ENCODE measurements at places on chromosomes 4 and X.

DNA sequence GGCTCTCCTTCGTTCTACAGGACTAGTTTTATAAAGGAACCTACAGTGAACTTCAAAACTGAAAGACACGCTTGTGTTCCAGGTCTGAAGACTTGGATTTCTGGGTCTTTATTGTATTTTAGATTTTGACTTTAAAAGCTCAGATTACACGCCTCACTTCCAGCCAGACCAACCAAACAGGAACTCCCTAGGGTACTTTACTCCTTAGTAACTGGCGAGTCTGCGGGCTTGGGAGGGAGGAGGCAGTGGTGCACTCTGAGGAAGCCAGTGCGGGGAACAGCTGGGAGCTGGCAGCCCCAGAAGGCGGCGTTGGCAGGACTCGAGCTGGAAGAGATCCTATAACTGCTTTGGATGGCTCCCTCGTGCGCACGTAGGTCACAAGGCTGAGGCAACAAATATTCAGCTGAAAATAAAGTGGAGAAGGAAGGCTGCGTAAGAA is 391 bp upstream of the PHKA1 start:
- DNase-seq, result peak; percentile 11

GRCh38 chr4:95939141-95939540 is 99.2 kb downstream of the PDHA2 start:
- no peak for DNase-seq

GRCh38 chrX:115588179-115588578 is 27.2 kb downstream of the PLS3 start:
- DNase-seq, result no peak

- peak; percentile 11 for DNase-seq
These were observed 186.5 kb downstream of the MSL3 start for GRCh38 chrX:11944501-11944900.

DNA sequence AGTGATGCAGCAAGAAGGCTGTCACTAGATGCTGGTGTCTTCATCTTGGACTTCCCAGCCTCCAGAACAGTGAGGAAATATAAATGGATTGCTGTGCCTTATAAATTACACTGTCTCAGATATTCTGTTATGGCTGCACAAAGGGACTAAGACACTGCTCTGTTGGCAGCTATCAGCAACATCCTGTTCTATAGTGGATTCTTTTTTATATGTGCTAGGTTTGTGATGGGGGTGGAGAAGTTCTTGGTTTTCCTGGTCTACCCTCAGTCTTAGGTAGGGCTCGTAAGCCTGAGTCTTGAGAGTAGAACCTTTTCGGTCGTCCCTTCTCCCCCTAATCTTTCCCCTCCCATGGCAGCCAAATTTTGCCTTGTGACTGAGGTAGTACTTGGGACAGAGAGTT is 17.3 kb downstream of the STIM2 start:
- DNase-seq, result no peak

DNA sequence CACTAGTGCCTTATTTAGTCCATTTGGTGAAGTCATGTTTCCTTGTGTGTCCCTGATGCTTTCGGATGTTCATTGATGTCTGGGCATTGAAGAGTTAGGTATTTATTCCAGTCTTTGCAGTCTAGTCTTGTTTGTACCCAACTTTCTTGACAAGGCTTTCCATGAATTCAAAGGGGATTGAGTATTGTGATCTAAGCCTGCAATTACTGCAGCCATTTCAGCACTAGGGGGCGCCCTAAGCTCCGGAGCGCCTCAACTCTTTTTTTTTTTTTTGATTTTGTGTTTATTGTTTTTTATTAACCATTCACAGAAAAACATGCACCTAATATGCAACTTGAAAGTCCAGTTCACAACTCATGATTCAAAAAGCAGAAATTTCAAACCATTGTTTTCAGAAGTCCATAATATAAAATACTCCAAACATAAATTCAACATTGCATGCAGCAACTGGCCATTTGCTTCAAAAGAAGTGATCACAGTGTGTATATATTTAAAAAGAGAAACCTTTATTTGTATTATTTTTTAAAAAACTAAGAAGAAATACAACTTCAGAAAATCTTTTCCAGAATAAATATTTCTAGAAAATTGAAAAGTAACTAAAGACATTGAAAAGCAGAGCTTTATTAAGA is 59.2 kb downstream of the PTPN13 start:
- DNase-seq, result no peak

DNA sequence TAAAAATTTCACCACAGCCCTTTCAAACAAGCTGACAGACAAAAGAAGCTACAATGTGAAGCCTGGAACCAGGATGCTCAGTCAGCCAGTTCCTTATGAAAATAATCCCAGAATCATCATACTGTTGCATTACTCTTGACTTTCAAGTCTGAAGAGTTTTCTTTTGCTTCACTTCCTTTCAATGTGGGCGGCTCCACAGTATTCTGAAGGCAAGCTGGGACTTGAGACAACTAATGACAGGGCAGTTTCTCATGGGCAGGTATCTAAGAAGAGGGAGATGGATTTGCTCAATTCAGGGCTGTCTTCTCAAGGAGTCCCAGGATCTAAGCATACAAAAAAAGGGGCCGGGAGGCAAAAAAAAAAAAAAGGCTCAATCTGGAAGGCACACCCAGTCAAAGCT is 173.4 kb downstream of the PAPSS1 start:
- DNase-seq, result no peak

GRCh38 chrX:54066841-54067240 is 22.6 kb upstream of the PHF8 start:
- DNase-seq, result no peak

- no peak for DNase-seq
These were observed 33.3 kb upstream of the APLN start for GRCh38 chrX:129688097-129688496.

- no peak for DNase-seq
These were observed 10.0 kb downstream of the ART3 start for GRCh38 chr4:76084542-76084941.

DNA sequence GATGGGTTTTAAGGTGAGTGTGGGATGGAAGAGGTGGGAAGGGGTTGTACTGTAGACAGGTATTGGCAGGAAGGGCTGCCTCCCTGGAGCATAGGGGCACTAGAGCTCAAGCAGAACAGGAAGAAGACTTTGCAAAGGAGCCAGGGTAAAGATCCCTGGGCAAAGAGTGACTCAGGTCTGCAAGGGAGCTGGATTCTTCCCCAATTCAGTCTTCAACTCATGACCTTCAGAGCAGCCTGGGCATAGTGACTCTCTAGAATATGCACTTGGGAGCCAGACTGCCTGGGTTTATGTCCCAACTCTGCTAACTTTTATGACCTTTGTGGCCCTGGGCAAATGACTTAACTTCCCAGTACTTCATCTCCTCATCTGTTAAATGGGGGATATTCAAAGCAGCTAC is 4.0 kb downstream of the LONRF3 start:
- no peak for DNase-seq

GRCh38 chr4:147865926-147866325 is 134.0 kb downstream of the ARHGAP10 start:
- DNase-seq, result no peak

DNA sequence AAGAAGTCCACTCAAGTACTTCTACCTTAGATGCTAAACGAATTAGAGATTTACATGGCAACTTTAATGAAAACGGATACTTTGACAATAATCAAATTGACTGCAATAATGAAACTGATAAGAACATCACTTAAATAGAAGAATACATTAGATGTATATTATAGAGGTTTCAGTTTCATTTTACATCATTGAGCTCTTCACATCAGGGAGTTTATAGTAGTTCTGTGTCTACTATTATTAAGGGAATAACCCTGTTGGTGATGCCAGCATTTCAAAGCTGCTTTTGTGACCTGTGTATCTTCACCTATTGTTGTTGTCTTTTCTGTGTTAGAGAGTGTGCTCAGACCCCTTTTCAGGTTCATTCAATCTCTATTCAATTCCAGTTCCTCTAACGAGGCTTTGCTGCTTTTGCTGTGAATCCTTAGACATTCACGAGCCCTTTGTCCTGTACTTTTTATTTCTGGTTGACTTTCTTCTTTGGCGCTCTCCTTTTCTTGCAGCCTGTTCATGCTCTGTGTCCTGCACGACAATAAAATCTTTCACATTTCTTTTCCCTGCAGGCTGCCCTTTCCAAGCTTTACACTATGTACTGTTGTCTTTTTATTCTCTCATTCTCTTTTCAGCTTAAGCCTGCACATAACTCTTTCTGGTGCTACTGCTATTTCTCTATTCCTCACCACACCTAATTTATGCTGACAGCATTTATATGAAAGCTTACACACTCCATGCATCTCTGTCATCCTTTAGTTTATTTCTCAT is 232.1 kb downstream of the CPE start:
- no peak for DNase-seq

DNA sequence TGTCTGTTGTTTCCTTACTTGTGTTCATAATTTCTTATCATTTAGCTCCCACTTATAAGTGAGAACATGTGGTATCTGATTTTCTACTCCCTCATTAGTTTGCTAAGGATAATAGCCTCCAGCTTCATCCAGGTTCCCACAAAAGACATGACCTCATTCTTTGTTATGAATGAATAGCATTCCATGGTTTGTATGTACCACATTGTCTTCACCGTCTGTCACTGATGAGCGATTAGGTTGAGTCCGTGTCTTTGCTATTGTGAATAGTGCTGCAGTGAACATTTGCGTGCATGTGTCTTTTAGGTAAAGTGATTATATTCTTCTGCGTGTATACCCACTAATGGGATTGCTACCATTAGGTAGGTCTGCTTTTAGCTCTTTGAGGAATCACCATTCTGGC is 624.3 kb upstream of the EPHA5 start:
- DNase-seq, result no peak

DNA sequence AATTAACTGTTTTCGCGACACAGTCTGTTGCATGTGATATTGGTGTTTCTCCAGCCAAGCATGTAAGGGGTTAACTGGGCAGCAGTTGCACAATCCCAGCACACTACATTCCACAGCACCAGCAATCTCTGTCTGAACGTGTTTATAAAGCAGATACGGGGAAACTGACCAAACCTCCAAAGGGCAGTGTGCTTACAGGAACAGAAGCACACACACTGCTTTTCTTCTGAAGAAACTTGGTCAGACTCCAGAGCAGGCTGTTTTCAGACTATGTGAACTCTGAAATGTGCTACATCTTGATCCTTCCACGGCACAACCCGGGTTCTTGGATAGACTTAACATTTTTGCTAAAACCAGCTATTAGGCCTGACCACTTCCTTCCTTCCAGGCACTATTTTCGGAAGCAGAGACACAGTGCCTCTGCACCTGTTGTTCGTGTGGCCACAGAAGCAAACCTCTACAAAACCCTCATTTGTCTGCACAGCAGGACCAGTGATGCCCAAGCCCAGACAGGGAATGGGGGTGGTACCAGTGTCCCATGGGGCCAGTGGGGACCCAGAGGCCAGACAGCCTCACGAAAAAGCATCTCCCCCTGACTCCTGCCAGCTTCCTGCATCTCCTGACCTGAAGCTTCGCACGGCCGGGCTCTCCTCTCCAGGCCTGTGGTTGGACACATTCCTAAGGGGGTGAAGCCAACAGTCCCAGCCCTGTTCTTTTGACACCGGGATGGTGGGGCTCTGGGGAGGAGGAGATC is 90.1 kb downstream of the IRF2 start:
- DNase-seq, result no peak

- DNase-seq, result no peak
These were observed 168.8 kb downstream of the ATRX start for GRCh38 chrX:77617206-77617605.
